Activated CD8-positive, alpha-beta memory T cell treated with anti-CD3 and anti-CD28 coated beads for 1 hour (primary cell): ENCODE measurements at places on chromosomes 13 and 19.
A peak's percentile ranks its signal among the peaks of the same experiment; 100 is the strongest.

- no peak for DNase-seq
These were observed 303.4 kb downstream of the SLC7A1 start for GRCh38 chr13:29292045-29292444.

DNA sequence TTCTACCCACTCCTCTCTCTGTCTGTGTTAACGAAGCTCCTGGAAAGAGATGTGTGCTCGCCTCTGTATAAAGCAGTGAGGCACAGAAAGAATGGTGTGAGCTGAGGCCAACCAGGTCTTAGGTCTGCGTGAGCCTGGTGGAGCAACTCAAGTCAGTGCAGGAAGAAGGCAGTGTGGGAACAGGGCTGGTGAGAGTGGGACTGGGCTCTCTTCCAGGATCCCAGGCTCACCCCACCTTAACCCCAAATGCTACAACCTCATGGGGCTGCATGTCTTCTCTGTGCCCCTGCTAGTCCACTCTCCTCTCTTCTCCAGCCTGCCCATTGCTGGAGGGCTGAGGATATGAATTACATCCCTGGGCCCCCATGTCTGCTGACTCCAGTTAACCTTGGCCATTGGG is 127.4 kb downstream of the DCT start:
- DNase-seq, result no peak

DNA sequence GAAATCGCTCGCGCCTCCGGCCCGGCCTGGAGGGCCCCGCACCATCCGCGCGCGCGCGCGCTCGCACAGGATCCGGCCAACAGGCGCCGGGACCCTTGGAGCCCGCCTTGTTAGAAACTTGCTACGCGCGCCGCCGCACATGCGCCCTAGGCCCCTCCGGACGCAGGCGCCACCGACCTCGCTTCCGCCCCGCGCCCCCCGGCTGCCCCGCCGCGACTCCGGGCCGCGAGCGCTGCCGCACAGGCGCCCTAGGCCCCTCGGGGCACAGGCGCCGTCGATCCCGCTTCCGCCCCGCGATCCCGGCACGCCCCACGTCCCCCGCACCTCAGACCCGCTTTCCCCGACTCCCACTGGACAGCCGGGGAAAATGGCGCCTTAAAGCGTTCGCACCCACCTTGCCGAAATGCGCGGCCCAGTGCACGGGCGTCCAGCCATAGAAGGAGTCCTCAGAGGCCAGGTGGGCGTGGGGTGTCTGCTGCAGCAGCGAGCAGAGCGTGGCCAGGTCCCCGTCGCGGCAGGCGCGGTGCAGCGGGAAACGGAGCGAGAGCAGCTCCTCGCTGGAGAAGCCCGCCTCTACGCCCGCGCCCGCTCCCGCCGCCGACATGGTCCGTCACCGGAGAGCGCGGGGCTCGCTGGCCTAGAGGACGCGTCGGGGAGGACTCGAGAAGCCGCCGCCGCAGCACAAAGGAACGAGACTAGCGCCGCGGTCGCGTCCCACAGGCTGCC is 375 bp downstream of the ANKRD10 start:
- peak; percentile 28 for DNase-seq

- no peak for DNase-seq
These were observed 466.7 kb downstream of the MYO16 start for GRCh38 chr13:109096101-109096500.

GRCh38 chr13:103466761-103467160 is 400.5 kb upstream of the SLC10A2 start:
- DNase-seq, result no peak

- no peak for DNase-seq
These were observed 1.4 kb downstream of the USP12 start for GRCh38 chr13:27170221-27170515.

DNA sequence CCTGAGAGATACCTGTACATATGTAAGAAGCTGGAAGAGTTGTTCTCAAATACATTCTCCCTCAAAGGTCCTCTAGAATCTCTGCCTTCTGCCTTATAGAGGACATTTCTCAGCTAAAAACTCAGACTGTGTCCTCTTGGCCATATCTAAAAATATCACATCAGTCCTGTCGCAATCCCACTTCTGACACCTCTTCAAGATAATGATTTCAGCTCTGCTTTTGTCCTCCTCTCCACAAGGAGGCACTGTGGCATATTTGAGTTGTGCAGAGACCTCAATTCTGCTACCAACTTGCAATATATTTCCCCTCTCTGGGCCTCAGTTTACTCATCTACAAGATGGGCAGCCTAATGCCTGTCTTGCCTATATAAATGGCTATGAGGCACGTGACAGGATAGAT is 16.6 kb downstream of the ADAMTS10 start:
- DNase-seq, result no peak

DNA sequence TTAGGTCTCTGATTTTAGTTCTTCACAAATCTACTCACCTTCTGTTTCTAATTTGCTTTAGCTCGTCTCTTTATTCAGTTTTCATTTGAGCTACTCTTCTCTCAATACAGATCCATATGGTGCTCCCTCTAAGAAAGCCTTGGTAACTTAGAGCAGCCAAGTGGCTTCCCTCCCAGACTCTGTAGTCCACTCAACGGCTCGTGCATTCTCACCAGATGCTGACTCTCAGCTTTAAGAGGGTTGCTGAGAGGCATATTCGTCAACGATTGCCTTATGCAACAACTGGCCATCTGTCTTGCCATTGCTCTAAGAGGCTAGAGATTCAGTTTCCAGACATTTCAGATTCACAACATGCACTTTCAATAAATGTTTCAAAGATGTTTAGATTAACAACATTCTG is 785.8 kb upstream of the SLC10A2 start:
- DNase-seq, result no peak

DNA sequence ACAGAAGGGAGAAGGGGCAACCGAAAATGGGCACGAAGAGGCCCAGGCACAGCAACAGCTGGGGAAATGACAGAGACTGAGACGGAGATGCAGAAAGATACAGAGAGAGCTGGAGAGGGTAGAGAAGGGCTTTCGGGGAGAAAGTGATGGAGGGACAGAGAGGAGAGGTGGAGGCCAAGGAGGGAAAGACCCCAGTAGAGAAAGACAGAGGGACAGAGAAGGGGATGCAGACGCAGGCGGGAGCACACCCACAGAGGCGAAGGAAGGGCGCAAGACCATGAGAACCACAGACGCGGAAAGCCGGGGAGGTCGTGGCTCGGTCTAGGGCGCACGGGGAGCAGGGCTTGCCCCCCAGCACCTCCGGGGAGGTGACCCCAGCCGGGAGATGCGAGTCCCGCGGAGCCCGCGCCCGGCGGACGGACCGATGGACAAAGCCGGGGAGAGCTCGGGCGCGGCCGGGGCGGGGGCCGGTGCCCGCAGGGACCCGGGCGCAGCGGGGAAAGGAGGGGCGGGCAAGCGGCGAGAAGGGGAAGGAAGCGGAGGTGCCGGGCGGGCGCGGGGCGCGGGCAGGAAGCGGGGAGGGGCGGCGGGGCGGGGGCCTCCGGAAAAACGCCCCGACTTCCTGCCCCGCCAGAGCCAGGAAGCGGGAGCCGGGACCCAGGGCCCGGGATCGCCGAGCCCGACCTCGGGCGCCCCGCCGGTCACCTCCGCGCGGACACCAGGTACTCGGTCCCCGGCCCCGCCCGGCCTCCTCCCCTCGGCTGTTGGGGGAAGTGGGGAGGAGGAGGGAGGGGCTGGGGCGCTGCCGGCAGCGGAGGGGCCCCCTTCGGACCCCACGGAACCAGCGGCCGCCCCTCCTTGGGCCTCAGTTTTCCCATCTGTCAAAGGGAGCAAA is at the start of gene ARHGEF1:
Gene ARHGEF1 (plus strand): TSS at position 617 of the 895 bp plus-strand sequence. CDS start 4,899 bp downstream, outside the sequence.
- DNase-seq, result no peak
